ENCODE measurements at places on chromosomes 4 and X.

DNA sequence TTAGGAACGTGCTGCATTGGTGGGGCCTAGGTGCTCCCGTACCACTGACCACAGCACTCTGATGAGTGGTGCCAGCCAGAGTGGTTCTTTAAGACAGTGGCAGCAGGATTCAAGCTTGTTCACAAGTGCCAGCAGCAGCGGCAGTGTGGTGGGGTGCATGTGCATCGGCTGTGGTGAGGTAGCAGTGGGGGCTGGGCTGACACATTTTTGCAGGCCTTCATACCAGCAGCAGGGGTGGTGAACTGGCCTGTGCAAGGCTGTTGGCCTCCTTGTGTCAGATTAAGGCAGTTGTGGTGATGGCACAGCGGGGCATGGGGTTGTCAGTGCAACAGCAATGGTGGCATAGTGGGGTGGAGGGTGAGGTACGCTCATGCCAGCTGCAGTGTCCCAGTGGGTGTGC, 131.4 kb downstream of the PABPC4L start:
- no peak for DNase-seq

DNA sequence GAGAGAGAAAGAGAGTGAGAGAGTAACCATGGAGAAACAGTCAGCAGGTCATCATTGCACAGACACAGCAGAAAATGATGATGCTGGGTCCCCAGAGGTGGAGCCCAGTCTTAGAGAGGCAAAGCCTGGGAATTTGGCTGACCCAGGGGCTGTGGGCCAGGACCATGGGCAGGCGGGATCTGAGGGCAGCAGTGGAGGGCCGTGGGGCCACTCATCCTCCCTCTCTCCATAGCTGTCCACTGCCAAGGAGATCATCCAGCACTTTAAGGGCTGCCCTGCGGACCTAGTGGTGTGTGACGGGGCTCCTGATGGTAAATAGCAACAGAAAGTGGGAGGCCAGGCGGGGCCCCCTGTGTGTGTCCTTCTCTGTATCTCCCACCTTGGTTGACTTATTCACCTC, 2.8 kb downstream of the FTSJ1 start:
- no peak for DNase-seq

- no peak for DNase-seq
These were observed 302.0 kb downstream of the FRMPD4 start for GRCh38 chrX:12440246-12440645.

- DNase-seq: no peak
These were observed 60.5 kb downstream of the NHS start for GRCh38 chrX:17435476-17435875.

DNA sequence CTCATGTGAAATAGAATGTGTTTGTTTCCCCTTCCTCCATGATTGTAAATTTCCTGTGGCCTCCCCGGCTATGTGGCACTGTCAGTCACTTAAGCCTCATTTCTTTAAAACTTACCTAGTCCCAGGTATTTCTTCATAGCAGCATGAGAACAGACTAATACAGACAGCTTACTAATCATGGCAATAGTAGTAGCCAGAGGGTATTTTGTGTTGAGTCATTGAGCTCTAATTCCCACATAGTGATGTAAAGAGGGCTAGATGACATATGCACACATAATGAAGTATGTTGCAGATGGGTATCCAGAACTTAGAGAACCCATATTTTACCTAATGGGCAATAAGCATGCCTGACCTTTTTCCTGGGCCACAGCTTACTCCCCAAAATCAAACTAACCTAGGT, 1197.2 kb downstream of the PCDH7 start:
- no peak for DNase-seq

- DNase-seq: no peak
These were observed 23.0 kb downstream of the SH3D19 start for GRCh38 chr4:151302432-151302831.

GRCh38 chrX:45711231-45711630, 510.6 kb upstream of the DIPK2B start:
- no peak for DNase-seq

- no peak for DNase-seq
These were observed 53.2 kb upstream of the MAGEA4 start for GRCh38 chrX:151859481-151859880.

DNA sequence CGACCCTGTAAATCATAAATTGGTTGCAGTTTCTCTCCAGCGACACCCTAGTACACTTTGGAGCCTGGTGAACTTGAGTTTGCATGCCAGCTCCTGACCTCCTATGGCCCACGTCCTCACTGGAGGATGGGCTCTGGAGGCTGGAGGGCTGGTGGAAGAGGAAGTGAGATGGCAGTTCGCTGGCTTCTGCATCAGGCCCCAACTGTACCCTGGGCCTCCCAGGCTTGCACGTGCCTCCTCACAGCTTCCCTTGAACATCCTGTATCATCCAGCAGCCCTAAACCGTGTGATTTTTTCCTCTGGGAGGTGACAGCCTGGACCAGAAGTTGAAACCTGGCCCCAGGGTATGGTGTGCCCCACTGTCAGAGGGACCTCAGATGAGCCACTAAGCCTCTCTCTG, 78.5 kb downstream of the HTRA3 start:
- DNase-seq: no peak

- DNase-seq: no peak
These were observed 343.1 kb downstream of the MID1IP1 start for GRCh38 chrX:39144323-39144722.

DNA sequence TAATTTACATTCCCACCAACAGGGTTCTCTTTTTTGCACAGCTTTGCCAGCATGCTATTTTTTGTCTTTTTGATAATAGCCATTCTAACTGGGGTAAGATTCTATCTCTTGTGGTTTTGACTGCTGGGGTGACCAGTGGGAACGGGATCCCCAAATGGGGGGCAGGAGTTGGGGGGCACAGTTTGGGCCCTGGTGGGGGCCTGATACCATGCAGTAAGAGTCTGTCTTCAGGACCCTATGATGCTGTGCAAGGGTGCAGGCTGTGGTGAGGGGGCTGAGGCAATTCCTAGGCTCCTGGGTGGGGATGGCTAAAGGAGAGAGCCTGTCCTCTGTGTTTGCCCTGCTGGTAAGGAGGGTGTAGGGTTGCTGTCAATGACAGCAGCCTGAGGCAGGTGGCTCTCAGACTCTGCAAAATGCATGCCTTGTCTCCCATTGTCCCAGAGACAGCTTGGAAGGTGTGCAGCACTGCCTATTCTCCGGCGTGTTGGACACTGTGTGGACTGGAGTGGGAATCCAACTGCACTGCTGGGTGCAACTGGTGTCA, 172.7 kb upstream of the ARHGAP24 start:
- DNase-seq: no peak

GRCh38 chr4:96955691-96956090, 1115.8 kb downstream of the PDHA2 start:
- DNase-seq: no peak

GRCh38 chr4:15992167-15992485, 29.2 kb upstream of the FGFBP2 start:
- no peak for DNase-seq

GRCh38 chr4:165248102-165248501, 40.7 kb downstream of the KLHL2 start:
- no peak for DNase-seq

Measured in T follicular helper cell (primary cell).